Skin of body (tissue), 3 donors: ENCODE measurements at places on chromosomes 6 and 20. TPM values are rescaled to one million over a fixed set of nuclear protein-coding genes. Genes with fewer than 3 reads are reported as not detected.

DNA sequence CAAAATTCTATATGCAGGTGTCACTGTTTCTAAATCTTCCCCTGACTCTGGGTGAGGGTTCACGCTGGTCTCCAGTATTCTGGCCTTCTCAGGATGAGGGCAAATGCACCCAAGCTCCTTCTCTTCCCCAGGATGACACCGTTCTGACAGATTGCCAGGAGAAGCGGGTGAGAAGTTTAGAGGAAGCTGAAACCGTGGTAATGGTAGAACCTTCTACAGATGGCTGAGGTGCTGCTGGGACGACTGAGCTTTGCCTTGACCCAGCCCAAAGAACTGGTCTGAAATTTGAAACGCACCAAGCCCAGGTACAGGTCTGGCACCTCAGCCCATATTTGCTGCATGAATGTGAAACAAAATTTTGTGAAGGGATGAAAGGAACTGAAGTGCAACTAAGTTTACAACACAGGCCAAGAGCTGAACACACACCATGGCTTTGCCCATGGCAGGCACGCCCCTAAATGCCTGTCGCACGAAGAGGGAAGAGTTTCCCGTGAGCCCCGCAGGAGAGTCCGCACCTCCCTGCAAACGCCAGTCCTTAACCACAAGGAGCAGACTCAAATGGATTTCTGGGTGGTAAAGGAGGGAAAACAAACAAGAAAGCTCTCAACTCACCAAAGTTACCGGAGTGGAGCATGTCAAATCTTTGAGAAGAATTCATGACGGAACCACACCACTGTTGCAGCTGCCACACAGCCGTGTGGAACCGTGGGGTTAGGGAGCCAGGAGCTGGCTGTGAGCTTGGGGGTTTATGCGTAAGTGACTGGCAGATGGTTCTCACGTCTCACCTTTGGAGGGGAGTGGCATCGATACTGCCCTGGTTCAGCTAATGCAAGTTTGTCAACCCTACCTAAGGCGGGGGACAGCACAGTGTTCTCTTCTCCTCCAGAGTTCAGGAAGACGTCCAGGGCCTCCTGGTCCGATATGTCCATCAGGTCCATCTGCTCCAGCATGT lies 138.9 kb downstream of the DTNBP1 start:
- no peak for DNase-seq

DNA sequence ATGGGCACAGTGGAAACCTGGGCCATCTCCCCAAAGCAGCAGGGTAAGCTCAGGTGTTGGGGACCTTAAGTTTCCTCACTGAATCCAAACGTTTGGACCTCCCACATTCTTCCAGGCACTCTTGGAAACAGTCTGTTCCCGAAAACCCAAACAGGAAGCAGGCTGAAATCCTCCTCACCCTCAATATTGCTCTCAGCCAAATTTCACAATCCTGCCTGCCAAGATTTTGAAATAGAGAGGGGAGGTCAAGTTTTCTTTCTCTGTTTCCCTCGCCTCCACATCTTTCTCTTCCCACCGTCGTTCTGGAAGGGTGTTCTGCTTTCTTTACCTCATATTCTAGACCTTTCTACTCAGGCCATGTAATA lies 392.0 kb upstream of the SASH1 start:
- peak; percentile 16 for DNase-seq

NDUFAF5 gene
- 20.7 TPM for total RNA-seq

- peak; percentile 20 for DNase-seq
Measured at GRCh38 chr6:167776906-167777627, 49.6 kb upstream of the AFDN start.

F13A1 gene
- 106 TPM for total RNA-seq

DNA sequence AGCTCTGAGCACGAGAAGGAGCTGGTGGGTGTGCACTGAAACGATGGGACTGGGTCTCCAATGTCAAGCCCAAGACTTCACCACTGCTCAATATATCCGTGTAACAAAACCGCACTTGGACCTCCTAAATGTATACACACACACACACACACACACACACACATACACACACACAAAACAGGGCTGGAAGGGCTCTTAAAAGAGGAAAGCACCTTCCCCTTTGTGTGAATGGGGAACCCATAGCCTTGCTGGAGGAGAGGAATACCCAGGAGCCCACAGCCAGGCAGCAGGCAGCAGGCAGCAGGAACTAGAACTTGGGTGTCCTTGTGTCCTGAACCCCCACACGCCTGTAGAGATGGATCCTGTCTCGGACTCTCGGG lies 29.8 kb downstream of the TGM2 start:
- no peak for DNase-seq

NNAT gene
- 22.0 TPM for total RNA-seq

DNA sequence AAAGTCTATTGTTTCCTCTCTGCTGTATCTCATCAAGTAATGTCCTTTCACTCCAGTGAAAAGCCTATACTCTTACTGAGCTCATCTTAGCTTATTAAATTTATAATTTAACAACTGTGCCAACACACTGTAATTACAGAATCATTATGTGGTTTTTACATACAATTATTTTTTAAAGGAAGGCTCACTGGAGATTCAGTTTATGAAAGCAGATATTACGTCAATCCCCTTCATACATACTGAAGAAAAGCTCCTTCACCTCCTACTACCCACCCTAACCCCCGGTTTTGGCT lies 28.1 kb downstream of the ARHGAP18 start:
- no peak for DNase-seq

NRM gene
- 3.6 TPM for total RNA-seq

ACOT13 gene
- total RNA-seq, result 4.3 TPM

GRCh38 chr20:1438361-1438760 lies 28.3 kb downstream of the NSFL1C start:
- DNase-seq, result no peak

GRCh38 chr20:43186312-43186711 lies 3.4 kb downstream of the PTPRT start:
- DNase-seq, result no peak
